ENCODE measurements at places on chromosomes 1 and 21. TPM values are rescaled to one million over a fixed set of nuclear protein-coding genes. Genes with fewer than 3 reads are reported as not detected.

Gene RBM11
- total RNA-seq = 3.9 TPM

GRCh38 chr1:50098591-50099021 lies 10.1 kb upstream of the ELAVL4 start:
- no peak for DNase-seq

Gene WNT9A
- 1.1 TPM for total RNA-seq

GRCh38 chr1:6287029-6287428 lies 26.1 kb upstream of the GPR153 start:
- no peak for DNase-seq

Gene SLC16A4
- 0.43 TPM for total RNA-seq

GRCh38 chr1:119815361-119815760 lies 4.1 kb upstream of the REG4 start:
- DNase-seq = no peak

DNA sequence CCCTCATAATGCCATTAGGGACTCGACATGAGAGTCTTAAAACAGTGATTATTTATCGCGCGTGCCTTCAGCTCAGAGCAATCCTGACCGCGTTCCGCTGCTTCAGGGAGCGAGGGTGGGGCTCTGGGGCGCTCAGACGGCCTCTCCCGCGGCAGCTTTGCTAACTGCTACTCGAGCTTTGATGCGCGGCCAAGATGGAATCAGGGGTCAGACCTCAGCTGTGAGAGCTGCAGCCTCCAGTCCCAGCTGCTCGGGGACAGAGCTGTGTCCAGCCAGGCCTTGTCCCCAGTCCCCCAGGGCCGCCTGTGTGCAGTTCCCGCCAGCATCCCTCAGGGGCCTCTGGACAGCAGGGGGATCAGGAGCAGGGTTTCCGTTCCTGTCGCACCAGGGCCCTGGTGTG lies 104.6 kb upstream of the TTC34 start:
- DNase-seq = no peak

Gene CCDC185
- not detected for total RNA-seq

DNA sequence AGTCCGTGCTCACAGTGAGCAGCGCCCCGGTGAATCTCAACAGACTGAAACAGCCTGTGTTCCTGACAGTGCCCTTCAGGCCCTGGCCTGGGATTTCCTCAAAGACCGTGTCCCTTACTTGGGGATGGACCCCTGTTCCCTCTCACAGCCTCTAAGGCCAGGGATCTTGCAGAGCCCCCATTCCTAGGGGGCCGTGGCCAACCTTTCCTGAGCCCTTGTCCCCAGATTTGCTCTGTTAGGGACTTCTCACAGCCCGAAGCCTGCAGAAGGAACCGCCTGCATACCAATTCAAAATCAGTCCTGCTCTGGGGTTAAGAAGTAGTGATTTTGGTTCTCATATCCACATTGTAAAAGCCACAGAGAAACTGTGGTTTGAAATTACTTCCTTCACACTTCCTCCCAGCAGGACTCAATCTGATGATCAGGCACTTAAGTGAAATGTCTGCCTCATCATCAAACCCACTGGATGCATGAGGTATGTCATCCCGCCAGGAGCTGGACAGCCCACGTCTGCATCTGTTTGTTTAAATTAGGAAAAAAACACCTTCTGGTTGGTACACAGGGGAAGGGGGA lies 14.9 kb downstream of the ABCA4 start:
- DNase-seq = no peak

DNA sequence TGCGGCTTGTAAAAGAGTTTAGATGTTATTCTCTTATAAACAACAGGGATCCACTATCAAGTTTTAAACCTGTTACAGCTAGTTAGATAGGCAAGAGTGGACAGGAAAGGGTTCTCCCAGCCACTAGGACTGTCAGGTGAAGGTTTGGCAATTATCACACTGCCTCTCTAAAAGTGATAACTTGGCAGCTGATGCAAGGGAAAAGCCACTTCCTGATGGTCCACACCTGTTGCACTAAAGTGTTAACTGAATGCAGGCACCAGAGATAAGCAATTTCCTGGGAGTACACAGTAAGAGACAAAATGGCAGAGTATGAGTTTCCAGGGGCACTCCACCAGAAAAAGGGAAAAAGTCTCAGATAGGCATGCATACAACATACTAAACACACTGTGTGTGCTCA lies 99.4 kb downstream of the VAV3 start:
- no peak for DNase-seq

Gene FCGR1A
- not detected for total RNA-seq

Gene IL12RB2
- 1.4 TPM for total RNA-seq

Gene VHLL
- total RNA-seq = not detected

Gene NFIA
- total RNA-seq = 1.8 TPM

Gene KRTAP27-1
- total RNA-seq = not detected

Gene SELL
- not detected for total RNA-seq

DNA sequence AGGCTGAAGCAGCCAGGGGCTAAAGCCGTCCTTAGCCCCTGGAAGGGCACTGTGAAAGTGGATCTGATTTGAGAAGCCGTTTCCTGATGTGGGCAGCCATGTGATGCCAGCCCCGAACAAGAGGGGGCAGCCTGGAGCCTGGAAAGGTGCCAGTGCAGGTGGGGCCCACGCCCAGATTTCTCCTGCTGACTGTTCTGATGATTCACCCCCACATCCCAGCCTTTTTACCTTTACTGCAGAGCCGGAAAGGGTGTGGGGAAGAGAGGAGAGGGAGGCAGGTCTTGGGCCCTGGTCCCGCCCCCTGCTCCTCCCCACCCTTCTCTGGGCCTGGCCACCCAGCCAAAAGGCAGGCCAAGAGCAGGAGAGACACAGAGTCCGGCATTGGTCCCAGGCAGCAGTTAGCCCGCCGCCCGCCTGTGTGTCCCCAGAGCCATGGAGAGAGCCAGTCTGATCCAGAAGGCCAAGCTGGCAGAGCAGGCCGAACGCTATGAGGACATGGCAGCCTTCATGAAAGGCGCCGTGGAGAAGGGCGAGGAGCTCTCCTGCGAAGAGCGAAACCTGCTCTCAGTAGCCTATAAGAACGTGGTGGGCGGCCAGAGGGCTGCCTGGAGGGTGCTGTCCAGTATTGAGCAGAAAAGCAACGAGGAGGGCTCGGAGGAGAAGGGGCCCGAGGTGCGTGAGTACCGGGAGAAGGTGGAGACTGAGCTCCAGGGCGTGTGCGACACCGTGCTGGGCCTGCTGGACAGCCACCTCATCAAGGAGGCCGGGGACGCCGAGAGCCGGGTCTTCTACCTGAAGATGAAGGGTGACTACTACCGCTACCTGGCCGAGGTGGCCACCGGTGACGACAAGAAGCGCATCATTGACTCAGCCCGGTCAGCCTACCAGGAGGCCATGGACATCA lies at the start of gene SFN:
Gene SFN, plus strand, starts transcription at position 369 of the 904 bp plus-strand sequence. Its CDS starts 64 bp downstream, at position 433.
- peak; percentile 84 for DNase-seq

Data from H1 (cell line).